Progenitor cell of endocrine pancreas (in vitro differentiated cells): ENCODE measurements at places on chromosomes 1 and 21. TPM values are rescaled to one million over a fixed set of nuclear protein-coding genes. Genes with fewer than 3 reads are reported as not detected.

Gene MRPL39
- 29.9 and 30.7 TPM in 2 replicates for total RNA-seq

DNA sequence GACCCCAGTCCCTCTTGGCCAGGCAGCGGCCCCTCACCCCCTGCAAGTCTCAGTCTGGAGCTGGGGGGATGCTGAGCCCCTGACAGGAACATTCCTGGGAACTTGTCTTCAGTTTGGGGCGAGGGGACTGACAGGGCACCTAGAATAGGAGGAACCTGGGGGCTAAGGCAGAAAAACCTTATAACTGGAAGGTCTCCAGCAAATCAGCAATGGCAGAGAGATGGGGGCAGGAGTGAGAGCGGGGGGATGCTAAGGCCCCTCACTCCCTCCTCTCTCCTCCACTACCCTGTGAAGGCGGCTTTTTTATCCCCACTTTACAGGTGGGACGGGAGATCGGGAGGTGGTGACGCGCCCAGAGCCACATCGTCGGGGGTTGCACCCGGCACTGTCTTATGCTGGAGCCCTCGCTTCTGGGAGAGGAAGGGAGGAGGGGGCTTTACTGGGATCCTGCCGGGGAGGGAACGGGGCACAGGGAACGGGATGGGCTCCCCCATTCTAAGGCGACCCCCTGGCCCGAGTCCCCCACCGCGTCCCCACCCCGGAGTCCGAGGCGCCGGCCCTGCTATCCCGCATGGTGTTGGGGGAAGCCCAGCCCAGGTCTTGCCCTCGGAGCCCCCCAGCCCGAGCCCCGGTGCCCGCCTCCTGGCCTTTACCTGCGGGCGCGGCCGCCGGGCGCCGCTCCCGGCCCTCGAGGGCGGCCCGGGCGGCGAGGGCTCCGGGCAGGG is 456 bp downstream of the COL8A2 start:
- no peak for DNase-seq

Gene NHLH1
- total RNA-seq: 0.78 and 0.96 TPM in 2 replicates

DNA sequence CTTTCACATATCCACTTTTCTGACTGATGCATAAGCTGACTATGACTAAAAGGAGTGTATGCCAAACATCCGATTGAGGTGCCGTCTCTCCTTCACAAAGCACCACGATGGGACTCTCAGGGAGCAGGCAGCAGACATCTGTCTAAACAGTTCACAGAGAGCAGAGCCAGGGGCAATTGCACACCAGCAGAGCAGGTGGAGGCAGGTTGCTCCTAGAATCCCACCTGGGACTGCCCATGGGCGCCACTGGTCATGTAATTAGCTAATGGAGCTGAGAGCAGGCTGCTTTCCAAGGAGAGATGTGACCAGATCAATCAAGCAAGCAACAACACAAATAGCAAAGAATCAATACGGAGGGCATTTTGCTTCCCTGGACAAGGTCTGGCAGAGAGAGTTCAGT is 30.5 kb upstream of the COA6 start:
- no peak for DNase-seq

GRCh38 chr1:38231941-38232340 is 185.3 kb upstream of the POU3F1 start:
- no peak for DNase-seq

DNA sequence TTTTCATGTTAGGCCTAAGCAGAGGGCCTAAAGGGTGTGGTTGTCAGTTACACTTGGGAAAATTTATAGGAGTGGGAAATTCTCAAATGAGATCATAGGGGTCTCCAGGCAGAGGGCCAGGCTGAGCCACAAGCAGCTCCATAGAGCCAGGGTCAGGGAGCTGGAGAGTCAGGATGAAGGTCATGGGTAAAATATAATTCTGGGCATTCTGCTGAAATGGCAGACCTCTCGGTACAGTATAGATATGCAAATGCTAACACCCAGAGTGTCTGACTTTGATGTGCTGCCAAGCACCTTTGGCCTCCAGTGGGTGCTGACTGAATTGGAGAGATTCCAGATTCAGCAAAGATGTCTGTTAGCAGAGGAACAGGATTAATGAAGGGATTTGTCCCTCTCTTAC is 40.1 kb downstream of the DNM3 start:
- DNase-seq: no peak

- no peak for DNase-seq
Observed at GRCh38 chr1:231639819-231640218, 13.2 kb downstream of the DISC1 start.
